Upper lobe of right lung (tissue), 1 donor: ENCODE measurements at places on chromosomes 16 and 17. TPM values are rescaled to one million over a fixed set of nuclear protein-coding genes. Genes with fewer than 3 reads are reported as not detected.

DNA sequence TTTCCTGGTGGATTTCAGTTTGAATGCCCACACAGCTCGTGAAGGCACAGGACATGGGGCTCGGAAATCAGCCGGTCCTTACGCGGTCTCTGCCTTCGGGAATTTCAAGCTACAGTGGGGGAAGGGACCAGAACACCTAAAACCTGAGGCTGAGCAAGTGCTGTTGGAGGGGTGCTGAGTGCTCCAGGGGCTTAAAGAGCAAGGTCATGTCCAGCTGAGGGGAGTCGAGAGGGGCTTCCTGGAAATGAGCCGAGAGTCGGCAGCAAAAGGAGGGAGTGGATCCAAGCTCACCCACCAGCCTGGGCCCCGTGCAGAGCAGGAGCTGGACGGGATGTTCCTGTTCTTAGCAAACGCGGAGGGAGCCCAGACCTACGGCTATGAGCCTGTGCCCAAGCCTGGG lies 73.2 kb upstream of the RPL38 start:
- no peak overlapping the region for H3K4me3 ChIP-seq
- DNase-seq: peak; percentile 41
- no peaks in the 10 kb centered on the region for H3K4me1 ChIP-seq
- peaks cover 11% of the 10 kb centered on the region for H3K27me3 ChIP-seq
- no peak overlapping the region for H3K27ac ChIP-seq

The CEP295NL gene
- total RNA-seq: 4.2 TPM

DNA sequence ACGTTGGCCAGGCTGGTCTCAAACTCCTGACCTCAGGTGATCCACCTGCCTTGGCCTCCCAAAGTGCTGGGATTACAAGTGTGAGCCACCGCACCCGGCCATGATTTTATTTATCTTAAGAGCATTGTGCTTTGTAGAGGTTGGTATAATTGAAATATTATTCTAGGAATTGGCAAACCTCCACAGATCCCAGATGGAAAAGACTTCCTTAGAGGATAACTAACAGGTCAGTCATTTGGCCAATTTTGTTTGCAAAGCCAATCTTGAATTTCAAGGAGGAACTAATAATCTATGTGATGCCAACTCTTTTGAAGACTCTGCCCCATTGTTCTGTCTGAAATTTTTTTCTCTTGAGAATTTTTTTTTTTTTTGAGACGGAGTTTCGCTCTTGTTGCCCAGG lies 46.7 kb upstream of the SLC5A10 start:
- H3K27me3 ChIP-seq: no peaks in the 10 kb centered on the region
- peaks cover 43% of the 10 kb centered on the region for H3K36me3 ChIP-seq
- H3K4me1 ChIP-seq: peaks cover 9% of the 10 kb centered on the region
- no peak overlapping the region for H3K27ac ChIP-seq

DNA sequence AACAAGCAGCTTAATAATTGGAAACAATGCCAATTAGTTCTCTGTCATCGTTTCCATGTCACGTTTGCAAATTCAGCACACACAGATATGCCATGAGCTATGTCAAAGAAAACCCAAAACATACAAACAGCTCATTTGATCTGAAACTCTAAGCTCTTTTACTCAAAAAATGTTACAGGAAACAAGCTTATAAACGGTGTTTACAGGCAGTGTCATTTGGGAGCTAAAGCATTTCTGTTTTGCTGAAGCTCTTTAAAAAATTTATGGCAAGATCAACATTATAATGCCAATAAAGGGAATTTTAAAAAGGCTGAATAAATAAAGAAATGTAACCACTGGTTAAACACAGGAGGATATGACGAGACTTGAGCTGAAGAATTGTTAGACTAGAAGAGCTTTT lies 94.0 kb upstream of the HS3ST2 start:
- no peak for DNase-seq
- H3K27me3 ChIP-seq: peaks cover 5% of the 10 kb centered on the region
- no peak overlapping the region for H3K4me3 ChIP-seq
- H3K36me3 ChIP-seq: no peaks in the 10 kb centered on the region
- H3K27ac ChIP-seq: no peak overlapping the region

DNA sequence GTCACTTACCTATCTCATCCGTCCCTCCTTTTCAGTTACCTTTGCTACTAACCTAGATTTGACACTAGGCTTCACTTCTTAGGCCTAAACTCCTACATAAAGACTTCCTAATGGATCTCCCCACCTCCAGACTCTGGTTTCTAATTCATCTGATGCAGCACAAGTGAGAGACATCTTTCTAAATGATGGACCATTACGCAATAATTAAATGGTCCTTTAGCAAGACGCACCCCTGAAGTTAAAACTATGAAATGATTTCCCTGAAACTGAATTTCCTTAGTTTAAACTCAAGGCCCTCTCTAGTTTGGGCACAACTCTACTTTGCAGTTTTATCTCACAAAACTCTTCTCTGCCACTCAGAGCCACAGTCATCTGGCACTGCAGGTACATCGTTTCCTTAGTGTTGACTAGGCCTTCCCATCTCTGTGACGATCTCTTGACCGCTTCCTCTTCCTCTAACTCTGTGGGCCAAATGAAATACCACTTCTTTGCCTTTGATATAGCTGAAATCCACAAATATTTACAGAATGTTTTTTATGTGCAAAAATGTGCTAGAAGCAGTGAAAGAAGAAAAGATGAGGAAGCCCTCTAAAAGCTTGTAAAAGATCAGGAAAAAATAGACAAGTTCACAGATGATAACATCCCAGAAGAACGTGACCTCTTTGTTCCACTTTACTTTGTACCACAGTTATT lies 3.3 kb downstream of the SYNRG start:
- no peak overlapping the region for H3K27ac ChIP-seq
- no peaks in the 10 kb centered on the region for H3K36me3 ChIP-seq
- peaks cover 10% of the 10 kb centered on the region for H3K4me1 ChIP-seq
- H3K4me3 ChIP-seq: no peak overlapping the region
- H3K27me3 ChIP-seq: no peaks in the 10 kb centered on the region

DNA sequence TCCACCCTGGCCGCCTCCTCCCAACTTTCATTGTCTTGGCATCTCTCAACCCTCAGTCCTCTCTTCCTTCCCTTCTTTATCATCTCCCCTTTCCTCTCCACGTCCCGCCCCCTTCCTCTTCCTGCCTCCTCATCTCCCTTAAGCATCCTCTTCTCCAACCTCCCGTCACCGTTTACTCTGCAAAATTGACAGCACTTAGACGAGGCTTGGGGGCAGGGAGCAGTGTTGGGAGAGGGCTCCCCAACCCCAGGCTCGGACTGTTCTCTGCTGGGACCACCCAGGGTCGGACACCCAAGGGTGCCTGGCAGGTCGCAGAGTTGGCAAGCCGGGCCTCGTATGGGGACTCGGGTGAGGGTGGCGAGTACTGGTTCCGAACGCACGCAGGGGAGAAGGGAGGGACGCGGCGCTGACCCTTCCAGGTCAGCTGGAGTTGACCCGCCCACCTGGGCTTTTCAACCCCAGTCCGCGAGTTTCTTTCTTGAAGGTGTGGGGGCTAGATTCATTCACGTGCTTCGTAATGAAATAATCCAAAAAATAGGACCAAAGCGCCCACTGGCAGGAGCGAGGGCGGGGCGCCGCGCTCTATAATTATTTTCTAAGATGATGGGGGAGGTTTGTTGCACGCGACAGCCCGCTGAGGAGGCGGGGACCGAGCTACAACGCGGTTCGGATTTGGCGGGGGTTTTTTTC lies 775 bp upstream of the PAGR1 start:
- peak; percentile 76 for DNase-seq
- peaks cover 52% of the 10 kb centered on the region for H3K4me1 ChIP-seq
- peak overlapping the region; percentile 94 for H3K27ac ChIP-seq

DNA sequence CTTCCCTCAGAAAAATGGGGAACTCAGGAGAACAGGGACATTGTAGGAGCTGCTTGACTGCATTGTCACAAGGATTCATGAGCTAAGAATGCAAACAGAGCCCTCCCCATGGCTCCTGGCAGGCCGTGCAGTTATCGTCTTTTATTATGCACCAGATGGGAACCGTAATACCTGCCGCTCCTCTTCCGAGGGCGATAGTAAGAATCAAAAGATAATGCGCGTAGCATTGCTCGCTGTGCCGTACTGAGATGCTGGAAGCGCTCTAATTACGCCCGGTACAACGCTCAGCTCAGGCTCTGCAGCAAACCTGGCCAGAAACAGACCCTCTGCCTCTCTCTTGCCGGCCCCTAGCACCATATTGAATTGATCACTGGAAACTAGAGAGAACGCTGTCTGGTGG lies 87.1 kb upstream of the PLCG2 start:
- DNase-seq: no peak
- H3K4me3 ChIP-seq: no peak overlapping the region
- no peaks in the 10 kb centered on the region for H3K27me3 ChIP-seq

GRCh38 chr17:75371339-75371738 lies 34.1 kb downstream of the GRB2 start:
- no peak overlapping the region for H3K27ac ChIP-seq
- peaks cover 23% of the 10 kb centered on the region for H3K4me1 ChIP-seq

DNA sequence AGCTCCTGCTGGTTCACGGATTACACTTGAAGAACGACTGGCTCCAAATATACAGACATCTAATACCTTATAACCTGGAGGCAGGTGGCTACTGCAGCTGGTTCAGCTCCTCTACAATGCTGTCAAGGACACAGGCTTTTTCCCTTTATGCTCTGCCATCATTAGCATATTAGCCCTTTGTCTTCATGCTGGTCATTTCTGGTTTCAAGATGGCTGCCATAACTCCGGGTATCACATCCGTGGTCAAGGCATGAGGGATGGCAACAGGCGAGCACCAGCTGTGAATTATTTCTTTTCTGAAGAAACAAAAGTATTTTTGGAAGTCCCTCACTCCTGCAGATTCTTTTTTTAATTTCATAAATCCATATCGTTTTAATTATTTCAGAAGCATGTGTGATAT lies 124.3 kb upstream of the MED13 start:
- no peaks in the 10 kb centered on the region for H3K4me1 ChIP-seq
- no peaks in the 10 kb centered on the region for H3K27me3 ChIP-seq
- no peak for DNase-seq
- no peak overlapping the region for H3K27ac ChIP-seq
- H3K4me3 ChIP-seq: no peak overlapping the region

DNA sequence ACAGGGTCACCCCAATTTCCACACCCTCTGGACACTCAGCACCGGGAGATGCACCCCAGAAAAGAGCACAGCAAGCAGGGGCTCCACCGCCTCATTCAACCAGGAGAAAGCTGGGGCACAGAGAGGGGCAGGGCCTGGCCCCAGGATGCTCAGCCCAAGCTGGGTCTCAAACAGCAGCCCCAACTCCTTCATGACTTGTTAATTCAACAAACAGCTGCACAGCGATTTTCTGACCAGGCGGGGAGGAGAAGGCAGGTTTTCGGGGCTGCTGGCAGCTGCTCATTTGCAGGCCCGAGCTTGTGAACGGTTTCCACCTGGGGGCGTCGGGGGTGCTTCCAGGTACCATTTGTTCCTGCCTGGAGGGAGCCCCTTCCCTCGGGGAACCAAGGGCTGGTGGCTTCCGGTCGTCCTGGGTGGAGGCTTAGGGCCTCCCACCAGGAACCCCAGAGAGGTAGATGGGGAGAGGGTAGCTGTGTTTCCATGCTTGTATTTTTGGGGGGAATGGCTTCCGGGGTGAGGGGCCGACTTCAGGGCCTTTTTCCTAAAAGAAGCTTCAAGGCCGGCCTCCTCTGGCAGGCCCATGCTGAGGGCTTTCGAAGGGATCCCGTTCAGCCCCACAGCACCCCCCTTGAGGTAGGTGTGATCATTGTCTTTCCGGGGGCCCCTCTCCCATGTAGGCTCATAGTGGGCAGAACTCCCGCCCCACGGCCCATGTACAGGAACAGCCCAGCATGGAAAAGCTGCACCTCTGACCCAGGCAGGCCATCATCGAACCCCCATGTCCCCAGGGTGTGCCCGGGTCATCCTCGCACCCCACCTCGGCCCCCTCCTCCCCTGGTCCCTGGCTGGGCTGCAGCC lies 191.6 kb upstream of the GSE1 start:
- no peaks in the 10 kb centered on the region for H3K27me3 ChIP-seq
- H3K4me1 ChIP-seq: peaks cover 13% of the 10 kb centered on the region
- no peak overlapping the region for H3K4me3 ChIP-seq
- H3K27ac ChIP-seq: no peak overlapping the region

The CCL17 gene
- 15.5 TPM for total RNA-seq

GRCh38 chr17:39270923-39271322 lies 45.2 kb upstream of the STAC2 start:
- no peak for DNase-seq
- no peaks in the 10 kb centered on the region for H3K27me3 ChIP-seq
- H3K36me3 ChIP-seq: peaks cover 74% of the 10 kb centered on the region
- no peak overlapping the region for H3K4me3 ChIP-seq
- no peaks in the 10 kb centered on the region for H3K4me1 ChIP-seq

GRCh38 chr16:50295541-50296132 lies 29.3 kb downstream of the ADCY7 start:
- no peak overlapping the region for H3K27ac ChIP-seq
- H3K27me3 ChIP-seq: no peaks in the 10 kb centered on the region
- no peaks in the 10 kb centered on the region for H3K4me1 ChIP-seq
- DNase-seq: peak; percentile 29

- no peak overlapping the region for H3K4me3 ChIP-seq
- no peak overlapping the region for H3K27ac ChIP-seq
- H3K36me3 ChIP-seq: no peaks in the 10 kb centered on the region
- H3K27me3 ChIP-seq: no peaks in the 10 kb centered on the region
- peaks cover 6% of the 10 kb centered on the region for H3K4me1 ChIP-seq
Observed at GRCh38 chr17:73654241-73654640, 10.0 kb upstream of the SDK2 start.

The METRN gene
- 30.4 TPM for total RNA-seq

The MYH13 gene
- not detected for total RNA-seq

The MYH8 gene
- total RNA-seq: not detected

GRCh38 chr17:27342059-27342458 lies 48.1 kb downstream of the WSB1 start:
- no peak overlapping the region for H3K27ac ChIP-seq
- DNase-seq: no peak
- no peaks in the 10 kb centered on the region for H3K27me3 ChIP-seq
- no peak overlapping the region for H3K4me3 ChIP-seq
- peaks cover 21% of the 10 kb centered on the region for H3K4me1 ChIP-seq

DNA sequence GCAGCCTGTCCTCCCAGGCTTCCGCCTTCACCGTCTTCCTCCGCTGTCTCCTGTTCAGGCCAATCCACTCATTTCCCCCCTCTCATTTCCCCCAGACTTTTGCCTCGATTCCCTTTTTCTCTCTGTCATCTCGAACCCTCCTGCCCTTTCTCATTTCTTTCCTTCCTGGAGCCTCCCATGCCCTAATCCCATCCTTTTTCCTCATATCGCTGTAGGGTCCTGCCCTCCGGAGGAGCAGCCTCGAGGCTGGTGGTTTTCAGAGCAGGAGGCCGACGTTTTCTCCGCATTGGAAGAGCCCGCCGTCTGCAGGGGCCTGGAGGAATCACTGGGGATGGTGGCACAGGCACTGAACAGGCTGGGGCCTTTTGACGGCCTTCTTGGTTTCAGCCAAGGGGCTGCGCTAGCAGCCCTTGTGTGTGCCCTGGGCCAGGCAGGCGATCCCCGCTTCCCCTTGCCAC lies 597 bp downstream of the OVCA2 start:
- no peaks in the 10 kb centered on the region for H3K27me3 ChIP-seq
- peak overlapping the region; percentile 94 for H3K27ac ChIP-seq
- peaks cover 39% of the 10 kb centered on the region for H3K36me3 ChIP-seq
- peak overlapping the region; percentile 80 for H3K4me3 ChIP-seq
- peaks cover 13% of the 10 kb centered on the region for H3K4me1 ChIP-seq
- no peak for DNase-seq
